ENCODE measurements at places on chromosomes 7 and 10.

- H3K4me3 ChIP-seq, result no peak overlapping the region
- H3K27me3 ChIP-seq, result no peaks in the 10 kb centered on the region
Measured at GRCh38 chr7:80890426-80891258, 28.2 kb downstream of the SEMA3C start.

GRCh38 chr7:30841025-30841735, 70.0 kb downstream of the MINDY4 start:
- no peaks in the 10 kb centered on the region for H3K4me1 ChIP-seq
- no peak overlapping the region for H3K4me3 ChIP-seq
- no peak overlapping the region for H3K27ac ChIP-seq
- no peaks in the 10 kb centered on the region for H3K36me3 ChIP-seq
- no peak for DNase-seq
- no peaks in the 10 kb centered on the region for H3K27me3 ChIP-seq

GRCh38 chr10:9613338-9614075, 1404.2 kb upstream of the CELF2 start:
- H3K4me3 ChIP-seq, result no peak overlapping the region
- H3K4me1 ChIP-seq, result peaks cover 4% of the 10 kb centered on the region
- DNase-seq, result no peak
- no peak overlapping the region for H3K27ac ChIP-seq
- H3K36me3 ChIP-seq, result no peaks in the 10 kb centered on the region

GRCh38 chr10:109945473-109946177, 22.3 kb upstream of the XPNPEP1 start:
- no peak overlapping the region for H3K4me3 ChIP-seq
- H3K36me3 ChIP-seq, result no peaks in the 10 kb centered on the region
- no peak overlapping the region for H3K27ac ChIP-seq
- H3K4me1 ChIP-seq, result peaks cover 2% of the 10 kb centered on the region

All from activated T-helper 2 cell treated with anti-CD3 and anti-CD28 coated beads, Interferon-gamma antibody, Interleukin-2, Interleukin-4, amounts not matched to agents 10 μg/mL and 5 μg/mL and 100 μg/mL, durations not matched to agents 14 hours and 24 hours and 36 hours (primary cell).